ENCODE measurements at places on chromosomes 7 and 10.

GRCh38 chr10:120735773-120736371 lies 115.3 kb upstream of the WDR11 start:
- peak; percentile 32 for DNase-seq

- DNase-seq, result no peak
These were observed 11.1 kb upstream of the ACSL5 start for GRCh38 chr10:112362833-112363232.

GRCh38 chr10:106873770-106874603 lies 290.5 kb downstream of the SORCS1 start:
- no peak for DNase-seq

GRCh38 chr7:1255817-1256340 lies 23.2 kb downstream of the UNCX start:
- DNase-seq, result no peak

GRCh38 chr7:16921644-16922257 lies 40.0 kb upstream of the AGR3 start:
- no peak for DNase-seq

- DNase-seq, result no peak
These were observed 24.0 kb upstream of the A1CF start for GRCh38 chr10:50909334-50910014.

DNA sequence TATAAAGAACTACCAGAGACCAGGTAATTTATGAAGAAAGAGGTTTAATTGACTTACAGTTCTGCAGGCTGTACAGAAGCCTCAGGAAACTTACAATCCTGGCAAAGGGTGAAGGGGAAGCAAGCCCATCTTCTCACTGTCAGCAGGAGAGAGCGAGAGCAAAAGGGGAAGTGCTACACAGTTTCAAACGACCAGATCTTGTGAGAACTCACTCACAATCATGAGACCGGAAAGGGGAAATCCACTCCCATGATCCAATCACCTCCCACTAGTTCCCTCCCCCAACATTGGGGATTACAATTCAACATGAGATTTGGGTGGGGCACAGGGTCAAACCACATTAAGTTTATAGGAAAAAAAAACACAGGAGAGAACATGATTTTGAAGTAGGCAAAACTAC lies 222.1 kb upstream of the SHH start:
- DNase-seq, result no peak

DNA sequence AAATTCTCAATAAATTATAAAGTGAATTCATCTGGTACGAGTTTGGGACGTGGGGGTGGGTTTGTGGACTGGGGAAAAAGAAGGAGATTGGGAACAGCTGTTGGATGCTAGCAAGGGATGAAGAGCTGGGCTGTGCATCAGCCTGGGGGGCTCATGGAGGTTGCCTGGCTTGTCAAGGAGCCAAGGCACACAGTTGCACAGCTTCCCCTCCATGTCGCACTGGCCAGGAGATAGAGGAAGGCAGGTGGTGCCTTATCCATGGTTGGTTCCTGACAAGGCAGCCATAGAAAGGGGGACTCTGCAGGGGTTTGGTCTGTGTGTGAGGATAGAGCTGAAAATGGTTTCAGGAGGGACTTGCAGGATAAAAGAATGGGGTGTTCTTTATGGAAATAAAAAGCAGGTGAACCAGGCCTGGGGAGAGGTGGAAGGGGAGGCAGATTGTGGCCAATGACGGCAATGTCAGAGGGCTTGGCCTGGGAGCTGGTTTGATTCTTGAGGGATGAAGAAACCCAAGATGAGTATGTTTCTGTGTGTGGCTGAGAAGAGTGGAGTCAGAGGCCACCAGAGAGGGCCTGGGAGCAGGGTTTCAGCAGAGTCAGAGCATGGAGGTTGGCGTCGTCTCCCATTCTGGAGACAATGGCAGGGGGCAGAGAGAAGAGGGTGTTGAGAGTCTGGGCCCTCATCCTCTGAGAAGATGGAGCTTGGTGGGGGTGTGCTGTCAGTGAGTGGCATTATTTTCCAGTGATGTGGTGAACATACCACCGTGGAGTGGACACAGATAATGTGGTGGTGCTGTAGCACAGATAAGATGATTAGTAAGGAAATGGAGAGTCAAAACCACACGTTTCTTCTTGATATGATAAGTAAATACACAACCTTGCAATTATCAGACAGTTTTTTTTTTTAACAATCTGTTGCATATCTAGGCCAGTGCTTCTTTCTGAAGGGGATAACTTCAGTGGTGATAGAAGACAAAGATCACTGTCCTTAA lies 108.2 kb downstream of the PTPN20 start:
- DNase-seq, result no peak

GRCh38 chr7:32670110-32671025 lies 175.1 kb downstream of the AVL9 start:
- DNase-seq, result no peak

All from NCI-H1048 (cell line).